Thymus (tissue), 14 donors: ENCODE measurements at places on chromosomes 6 and 20. TPM values are rescaled to one million over a fixed set of nuclear protein-coding genes. Genes with fewer than 3 reads are reported as not detected.

GRCh38 chr6:133241901-133242636 is 912 bp downstream of the EYA4 start:
- no peaks in the 10 kb centered on the region for H3K4me1 ChIP-seq
- H3K36me3 ChIP-seq = no peaks in the 10 kb centered on the region
- no peak for DNase-seq
- H3K4me3 ChIP-seq = peak overlapping the region; percentile 34
- H3K27me3 ChIP-seq = peaks cover 37% of the 10 kb centered on the region

- DNase-seq = no peak
- H3K27me3 ChIP-seq = no peaks in the 10 kb centered on the region
- H3K4me1 ChIP-seq = no peaks in the 10 kb centered on the region
- no peak overlapping the region for H3K4me3 ChIP-seq
- H3K27ac ChIP-seq = no peak overlapping the region
- H3K36me3 ChIP-seq = peaks cover 41% of the 10 kb centered on the region
Measured at GRCh38 chr6:30311671-30312070, 15.1 kb upstream of the TRIM39 start.

DNA sequence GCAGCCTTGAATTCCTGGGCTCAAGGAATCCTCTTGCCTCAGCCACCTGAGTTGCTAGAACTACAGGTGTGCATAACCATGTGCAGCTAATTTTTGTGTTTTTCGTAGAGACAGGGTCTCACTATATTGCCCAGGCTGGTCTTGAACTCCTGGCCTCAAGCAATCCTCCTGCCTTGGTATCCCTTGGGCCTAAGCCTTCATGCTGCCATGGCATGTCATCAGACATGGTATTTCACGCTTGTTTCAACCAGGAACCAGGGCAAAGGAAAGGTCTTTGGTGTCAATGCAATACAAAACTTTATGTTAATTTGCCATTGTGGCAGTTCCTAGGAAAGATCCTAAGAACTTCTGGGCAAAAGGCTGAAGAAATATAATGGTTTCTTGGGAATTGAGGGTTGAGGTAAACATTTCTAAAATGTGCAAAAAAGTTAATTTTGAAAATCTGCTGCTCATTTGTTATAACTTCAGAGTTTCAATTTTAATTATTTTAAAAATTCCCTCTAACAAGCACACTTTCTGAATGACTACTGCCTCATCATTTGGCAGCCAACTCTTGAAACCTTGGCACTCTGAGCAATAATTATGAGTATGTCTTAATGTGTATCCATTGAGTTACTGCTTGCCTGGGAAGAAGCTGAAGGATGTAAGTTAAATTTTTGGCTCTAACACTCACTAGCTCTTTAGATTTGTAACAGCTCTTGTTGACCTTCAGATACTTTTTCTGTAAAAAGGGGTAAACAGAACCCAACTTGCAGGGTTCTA is 154.1 kb downstream of the GJA10 start:
- no peak overlapping the region for H3K4me3 ChIP-seq
- no peak for DNase-seq
- H3K27ac ChIP-seq = no peak overlapping the region

DNA sequence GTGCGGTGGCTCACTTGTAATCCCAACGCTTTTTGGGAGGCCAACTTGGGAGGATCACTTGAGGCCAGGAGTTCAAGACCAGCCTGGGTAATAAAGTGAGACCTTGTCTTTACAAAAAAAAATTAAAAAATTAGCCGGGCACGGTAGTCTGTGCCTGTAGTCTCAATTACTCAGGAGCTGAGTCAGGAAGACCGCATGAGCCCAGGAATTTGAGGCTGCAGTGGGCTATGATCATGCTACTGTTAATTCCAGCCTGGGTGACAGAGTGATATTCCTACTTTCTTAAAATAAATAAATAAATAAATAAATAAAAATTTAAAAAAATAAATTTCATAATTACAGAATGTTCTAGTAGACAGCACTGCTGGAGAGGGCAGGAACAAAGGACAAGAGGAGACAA is 62.4 kb downstream of the DST start:
- no peaks in the 10 kb centered on the region for H3K36me3 ChIP-seq
- no peak for DNase-seq
- H3K27ac ChIP-seq = no peak overlapping the region
- no peak overlapping the region for H3K4me3 ChIP-seq
- no peaks in the 10 kb centered on the region for H3K4me1 ChIP-seq
- H3K27me3 ChIP-seq = no peaks in the 10 kb centered on the region

GRCh38 chr6:166586424-166587156 is at the start of gene RAMACL:
TSS of gene RAMACL (minus strand) at chr6:166586678. CDS start at chr6:166586477, 201 bp downstream.
- no peaks in the 10 kb centered on the region for H3K27me3 ChIP-seq
- H3K27ac ChIP-seq = no peak within 1 kb of the TSS
- H3K4me3 ChIP-seq = no peak within 1 kb of the TSS
- peaks cover 8% of the 10 kb centered on the region for H3K4me1 ChIP-seq
- DNase-seq = peak; percentile 30

GRCh38 chr6:107259951-107260350 is 144.6 kb upstream of the BEND3 start:
- H3K36me3 ChIP-seq = no peaks in the 10 kb centered on the region
- no peak for DNase-seq
- H3K27ac ChIP-seq = no peak overlapping the region
- no peak overlapping the region for H3K4me3 ChIP-seq
- no peaks in the 10 kb centered on the region for H3K4me1 ChIP-seq

- no peaks in the 10 kb centered on the region for H3K27me3 ChIP-seq
- H3K27ac ChIP-seq = no peak overlapping the region
- H3K4me1 ChIP-seq = peaks cover 23% of the 10 kb centered on the region
Measured at GRCh38 chr6:24899997-24900325, 35.8 kb downstream of the RIPOR2 start.

DNA sequence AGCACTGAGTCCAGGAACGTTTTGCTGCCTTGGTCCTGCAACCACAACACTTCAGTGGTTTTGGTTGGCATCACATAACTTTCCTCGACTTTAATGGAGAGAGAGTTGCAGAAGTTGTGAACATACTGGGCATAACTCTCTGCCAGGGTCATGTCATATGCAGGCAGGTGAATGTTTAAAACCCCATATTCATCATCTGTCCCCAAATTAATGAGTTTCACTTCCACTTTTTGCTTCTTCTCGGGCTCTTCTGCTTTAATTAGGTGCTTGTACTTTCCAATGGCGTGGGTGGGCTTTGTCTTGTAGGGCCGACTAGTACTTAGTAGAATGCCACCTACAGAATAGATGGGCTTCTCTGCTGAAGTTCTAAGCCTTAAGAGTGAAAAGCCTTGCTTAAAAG is 45.2 kb upstream of the TFAP2A start:
- H3K27me3 ChIP-seq = no peaks in the 10 kb centered on the region
- H3K27ac ChIP-seq = no peak overlapping the region
- no peak overlapping the region for H3K4me3 ChIP-seq

GRCh38 chr6:156827382-156827781 is 50.2 kb downstream of the ARID1B start:
- H3K4me1 ChIP-seq = peaks cover 4% of the 10 kb centered on the region
- H3K27me3 ChIP-seq = no peaks in the 10 kb centered on the region
- no peak for DNase-seq
- no peak overlapping the region for H3K27ac ChIP-seq

DNA sequence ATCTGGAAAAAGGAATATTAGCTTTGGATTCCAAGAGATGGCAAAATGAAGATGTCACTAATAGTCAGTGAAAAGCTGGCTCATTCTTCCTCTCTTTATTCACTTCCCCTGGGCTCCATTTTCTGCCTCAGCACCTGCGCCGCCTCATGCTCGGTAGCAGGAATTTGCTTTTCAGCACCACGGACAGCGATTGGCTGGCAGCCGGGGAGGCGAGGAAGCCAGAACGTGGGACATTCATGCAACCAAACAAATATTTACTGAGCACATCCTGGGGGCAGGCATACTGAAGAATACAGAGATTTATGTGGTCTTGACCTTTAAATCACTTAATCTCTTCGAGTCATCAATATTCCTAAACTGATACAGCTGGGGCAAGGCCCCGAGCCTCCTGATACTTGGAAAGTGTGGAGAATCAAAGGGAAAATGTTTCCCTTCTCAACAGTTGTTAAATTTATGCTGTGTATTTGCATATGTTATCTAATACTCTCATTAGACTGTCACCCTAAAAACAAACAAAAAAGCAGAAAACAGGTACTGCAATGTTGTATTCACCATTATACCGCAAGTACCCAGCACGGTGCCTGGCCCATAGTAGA is 12.1 kb upstream of the PDYN start:
- DNase-seq = peak; percentile 49
- H3K27ac ChIP-seq = no peak overlapping the region
- H3K27me3 ChIP-seq = no peaks in the 10 kb centered on the region
- H3K36me3 ChIP-seq = no peaks in the 10 kb centered on the region

GRCh38 chr6:19180348-19181072 is 656.7 kb upstream of the ID4 start:
- no peaks in the 10 kb centered on the region for H3K4me1 ChIP-seq
- no peaks in the 10 kb centered on the region for H3K36me3 ChIP-seq
- no peak overlapping the region for H3K27ac ChIP-seq

GRCh38 chr20:47676219-47676721 is 109.0 kb downstream of the SULF2 start:
- no peaks in the 10 kb centered on the region for H3K4me1 ChIP-seq
- no peaks in the 10 kb centered on the region for H3K27me3 ChIP-seq

- no peak for DNase-seq
- H3K36me3 ChIP-seq = no peaks in the 10 kb centered on the region
- no peak overlapping the region for H3K4me3 ChIP-seq
- no peaks in the 10 kb centered on the region for H3K4me1 ChIP-seq
Measured at GRCh38 chr20:57205606-57206219, 60.7 kb downstream of the BMP7 start.

DNA sequence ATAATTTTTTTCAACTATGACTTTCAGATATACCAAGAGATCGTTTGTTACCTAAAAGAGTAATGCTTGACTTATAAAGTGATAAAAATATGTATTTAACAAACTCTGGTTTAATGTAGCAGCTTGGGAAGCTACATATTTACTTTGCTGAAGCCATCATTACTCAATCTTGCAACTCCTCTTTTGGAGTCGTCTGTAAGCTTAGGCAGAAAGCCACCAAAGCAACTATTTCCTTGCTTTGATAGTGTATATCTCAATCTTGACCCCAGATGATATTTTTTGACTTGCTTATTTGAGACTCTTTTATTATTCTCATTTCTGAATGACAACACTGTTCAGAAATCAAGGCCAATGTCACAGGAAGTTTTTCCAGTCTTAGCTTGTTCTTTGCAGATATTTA is 183.0 kb downstream of the SAMD5 start:
- H3K27ac ChIP-seq = no peak overlapping the region
- H3K4me3 ChIP-seq = no peak overlapping the region
- H3K27me3 ChIP-seq = no peaks in the 10 kb centered on the region
- no peak for DNase-seq
- no peaks in the 10 kb centered on the region for H3K36me3 ChIP-seq
- no peaks in the 10 kb centered on the region for H3K4me1 ChIP-seq

DNA sequence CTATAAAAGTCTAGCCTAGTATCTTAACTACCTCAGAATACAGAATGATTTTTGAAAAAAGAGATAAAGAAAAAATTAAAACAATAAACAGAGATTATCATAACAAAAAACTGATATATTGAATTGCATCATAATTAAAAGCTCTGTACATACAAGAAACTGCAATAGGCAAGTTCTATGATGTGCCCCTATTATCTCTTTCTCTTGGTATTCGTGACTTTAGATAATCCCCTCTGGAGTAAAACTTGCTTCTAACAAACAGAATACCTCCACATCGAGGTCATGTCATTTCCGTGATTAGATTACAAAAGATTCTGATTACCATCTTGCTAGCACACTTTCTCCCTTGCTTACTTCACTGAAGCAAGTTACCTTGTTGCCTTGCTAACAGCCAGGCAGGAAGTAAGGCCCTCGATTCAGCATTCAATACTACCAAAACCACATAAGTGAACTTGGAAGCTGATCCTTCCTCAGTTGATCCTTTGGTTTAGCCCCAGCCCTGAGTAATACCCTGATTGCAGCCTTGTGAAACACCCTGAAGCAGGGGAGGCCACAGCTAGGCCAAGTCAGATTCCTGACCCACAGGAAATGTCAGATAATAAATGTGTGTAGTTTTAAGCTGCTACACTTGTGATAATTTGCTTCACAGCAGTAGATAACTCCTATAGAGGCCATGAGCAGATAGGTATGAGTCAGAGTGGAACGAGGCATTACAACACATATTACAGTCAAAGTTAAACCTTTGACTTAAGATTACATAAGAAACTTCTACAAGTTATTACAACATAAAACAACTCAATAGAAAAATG is 53.7 kb upstream of the TMX4 start:
- H3K27me3 ChIP-seq = no peaks in the 10 kb centered on the region
- no peak overlapping the region for H3K4me3 ChIP-seq
- H3K4me1 ChIP-seq = no peaks in the 10 kb centered on the region
- no peak for DNase-seq

DNA sequence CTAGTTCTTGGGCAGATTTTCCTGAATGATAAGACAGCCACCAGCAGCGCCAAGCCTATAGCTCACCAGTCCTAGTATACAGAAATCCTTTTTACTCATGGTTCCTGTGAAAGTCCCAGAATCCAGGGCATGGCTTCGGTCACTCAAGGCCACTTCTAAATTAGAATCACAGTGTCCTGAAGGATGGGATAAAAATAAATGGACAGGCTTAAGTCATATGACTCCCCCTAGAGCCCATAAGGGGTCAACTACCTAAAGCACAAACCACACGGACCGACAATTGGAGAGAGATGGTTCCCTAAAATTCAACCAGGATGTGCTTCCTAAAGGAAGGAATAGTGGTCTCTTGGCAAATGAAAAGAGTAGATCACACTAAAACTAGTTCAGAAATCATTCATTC is 404.1 kb upstream of the PLCB4 start:
- no peak for DNase-seq
- H3K4me1 ChIP-seq = no peaks in the 10 kb centered on the region
- H3K36me3 ChIP-seq = no peaks in the 10 kb centered on the region

DNA sequence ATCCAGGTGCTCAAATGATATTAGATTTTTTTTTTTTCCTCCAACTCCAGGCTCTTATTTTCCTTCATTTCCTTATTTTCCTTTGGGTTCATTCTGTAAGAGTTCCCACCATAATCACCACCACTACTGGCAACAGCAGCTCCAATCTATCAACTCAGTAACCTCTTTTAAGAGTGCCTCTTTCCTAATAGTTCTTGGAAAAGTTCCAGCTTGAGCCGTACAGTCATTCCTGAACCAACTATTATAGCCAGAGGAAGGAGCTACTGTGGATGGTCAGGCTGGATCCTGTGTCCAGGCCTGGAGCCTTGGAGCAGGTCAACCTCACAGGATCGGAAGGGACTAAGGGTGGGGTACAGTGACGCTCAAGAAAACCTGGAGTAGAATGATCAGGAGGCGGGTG is 4.2 kb upstream of the ANGPT4 start:
- H3K4me1 ChIP-seq = no peaks in the 10 kb centered on the region
- H3K4me3 ChIP-seq = no peak overlapping the region
- H3K27ac ChIP-seq = no peak overlapping the region
- H3K36me3 ChIP-seq = no peaks in the 10 kb centered on the region

GRCh38 chr6:47650553-47651432 is 47.6 kb upstream of the ADGRF4 start:
- H3K4me3 ChIP-seq = no peak overlapping the region
- no peaks in the 10 kb centered on the region for H3K27me3 ChIP-seq
- H3K27ac ChIP-seq = peak overlapping the region; percentile 15
- DNase-seq = no peak
- H3K36me3 ChIP-seq = no peaks in the 10 kb centered on the region

MTFR2 gene
- 2.5 TPM for total RNA-seq

EPB41L1 gene
- 3.1 TPM for total RNA-seq

SLPI gene
- total RNA-seq = 28.0 TPM

C4A gene
- total RNA-seq = 43.2 TPM

SLC13A3 gene
- 1.4 TPM for total RNA-seq

POPDC3 gene
- total RNA-seq = 0.33 TPM

KCNG1 gene
- 0.28 TPM for total RNA-seq

EMILIN3 gene
- 1.5 TPM for total RNA-seq

GLP1R gene
- under 0.01 TPM for total RNA-seq
